ENCODE measurements at places on chromosomes 7 and 10. TPM values are rescaled to one million over a fixed set of nuclear protein-coding genes. Genes with fewer than 3 reads are reported as not detected.

Gene ICA1
- total RNA-seq: 66.8 TPM

Gene NKX6-2
- not detected for total RNA-seq

Gene WEE2
- not detected for total RNA-seq

Gene MEOX2
- 12.8 TPM for total RNA-seq

Gene ANKRD61
- not detected for total RNA-seq

Gene SEPTIN7
- 200 TPM for total RNA-seq

- peak; percentile 39 for DNase-seq
- peaks cover 9% of the 10 kb centered on the region for H3K36me3 ChIP-seq
- H3K27me3 ChIP-seq: no peaks in the 10 kb centered on the region
- H3K27ac ChIP-seq: peak overlapping the region; percentile 95
- peaks cover 28% of the 10 kb centered on the region for H3K4me1 ChIP-seq
These were observed 659 bp downstream of the OPTN start for GRCh38 chr10:13100349-13101294.

GRCh38 chr7:77209479-77210139 lies 10.0 kb upstream of the FGL2 start:
- no peak for DNase-seq
- H3K27me3 ChIP-seq: no peaks in the 10 kb centered on the region
- H3K36me3 ChIP-seq: no peaks in the 10 kb centered on the region
- H3K27ac ChIP-seq: no peak overlapping the region
- H3K4me1 ChIP-seq: no peaks in the 10 kb centered on the region
- no peak overlapping the region for H3K4me3 ChIP-seq

- no peak overlapping the region for H3K27ac ChIP-seq
- H3K4me1 ChIP-seq: no peaks in the 10 kb centered on the region
- no peak for DNase-seq
These were observed 66.5 kb downstream of the VPS50 start for GRCh38 chr7:93298671-93299070.

DNA sequence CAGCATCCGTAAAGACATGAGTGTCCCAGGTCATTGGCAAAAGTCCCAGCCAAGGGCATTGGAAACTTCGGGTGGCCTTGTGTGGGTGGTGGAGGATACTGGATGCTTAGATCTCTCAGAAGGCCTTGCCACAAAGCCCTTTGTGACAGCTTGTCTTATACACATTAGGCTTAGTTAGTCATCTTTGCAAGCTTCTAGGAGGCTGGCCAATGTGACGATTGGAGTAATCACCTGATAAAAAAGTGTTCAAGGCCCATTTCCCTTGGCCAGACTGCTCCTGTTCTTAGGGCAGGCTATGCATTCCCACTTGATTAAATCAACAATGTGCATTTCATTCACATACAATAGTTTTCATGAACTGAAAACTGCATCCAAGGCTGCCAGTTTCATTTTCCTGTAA lies 26.9 kb downstream of the NPS start:
- H3K36me3 ChIP-seq: no peaks in the 10 kb centered on the region
- peaks cover 11% of the 10 kb centered on the region for H3K4me1 ChIP-seq
- DNase-seq: no peak
- H3K27me3 ChIP-seq: no peaks in the 10 kb centered on the region

DNA sequence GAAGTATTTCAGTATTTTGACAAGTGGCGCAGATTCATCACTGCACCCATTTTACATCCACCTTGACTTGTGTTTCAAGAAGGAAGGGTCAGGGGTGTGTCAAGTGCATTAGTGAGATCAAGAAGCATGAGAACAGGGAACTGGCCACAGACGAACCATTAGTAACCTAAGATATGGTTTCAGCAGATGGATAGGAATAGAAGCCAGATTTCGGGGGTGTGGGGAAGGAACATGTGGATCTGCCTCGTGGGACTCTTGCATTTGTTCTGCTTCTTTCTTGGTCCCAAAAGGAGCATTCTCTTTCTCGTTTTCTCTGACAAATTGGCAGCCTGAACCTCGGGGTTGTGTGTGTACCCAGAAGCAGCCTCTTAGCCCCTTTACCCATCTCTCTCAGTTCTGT lies 9.6 kb downstream of the DENND2A start:
- H3K4me3 ChIP-seq: no peak overlapping the region
- peak; percentile 36 for DNase-seq
- H3K27me3 ChIP-seq: no peaks in the 10 kb centered on the region
- peak overlapping the region; percentile 34 for H3K27ac ChIP-seq
- no peaks in the 10 kb centered on the region for H3K36me3 ChIP-seq
- H3K4me1 ChIP-seq: peaks cover 33% of the 10 kb centered on the region

All from heart left ventricle (tissue), 16 donors.